Activated T-cell treated with anti-CD3 and anti-CD28 coated beads, Interleukin-2, amount 50 U/mL, for 72 hours (primary cell): ENCODE measurements at places on chromosomes 6 and 20. TPM values are rescaled to one million over a fixed set of nuclear protein-coding genes. Genes with fewer than 3 reads are reported as not detected.

DNA sequence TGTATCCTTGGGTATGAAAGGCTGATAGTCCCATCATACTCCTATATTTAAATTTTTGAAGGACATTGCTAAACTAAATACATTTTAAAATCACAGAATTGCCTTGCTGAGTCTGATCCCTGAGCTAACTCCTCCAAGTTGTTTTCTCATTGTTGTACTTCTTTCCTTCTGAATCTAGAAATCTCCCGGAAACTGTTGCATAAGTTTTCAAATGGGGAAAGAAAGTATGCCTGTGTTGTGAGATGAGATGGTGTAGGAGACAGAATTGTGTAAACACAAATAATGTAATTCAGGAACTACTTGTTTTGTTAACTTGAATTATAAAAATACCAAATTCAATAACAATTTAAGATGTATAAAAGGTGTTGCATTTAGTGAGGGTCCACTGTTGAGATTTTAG, 7.3 kb downstream of the PNRC1 start:
- no peak for DNase-seq

DNA sequence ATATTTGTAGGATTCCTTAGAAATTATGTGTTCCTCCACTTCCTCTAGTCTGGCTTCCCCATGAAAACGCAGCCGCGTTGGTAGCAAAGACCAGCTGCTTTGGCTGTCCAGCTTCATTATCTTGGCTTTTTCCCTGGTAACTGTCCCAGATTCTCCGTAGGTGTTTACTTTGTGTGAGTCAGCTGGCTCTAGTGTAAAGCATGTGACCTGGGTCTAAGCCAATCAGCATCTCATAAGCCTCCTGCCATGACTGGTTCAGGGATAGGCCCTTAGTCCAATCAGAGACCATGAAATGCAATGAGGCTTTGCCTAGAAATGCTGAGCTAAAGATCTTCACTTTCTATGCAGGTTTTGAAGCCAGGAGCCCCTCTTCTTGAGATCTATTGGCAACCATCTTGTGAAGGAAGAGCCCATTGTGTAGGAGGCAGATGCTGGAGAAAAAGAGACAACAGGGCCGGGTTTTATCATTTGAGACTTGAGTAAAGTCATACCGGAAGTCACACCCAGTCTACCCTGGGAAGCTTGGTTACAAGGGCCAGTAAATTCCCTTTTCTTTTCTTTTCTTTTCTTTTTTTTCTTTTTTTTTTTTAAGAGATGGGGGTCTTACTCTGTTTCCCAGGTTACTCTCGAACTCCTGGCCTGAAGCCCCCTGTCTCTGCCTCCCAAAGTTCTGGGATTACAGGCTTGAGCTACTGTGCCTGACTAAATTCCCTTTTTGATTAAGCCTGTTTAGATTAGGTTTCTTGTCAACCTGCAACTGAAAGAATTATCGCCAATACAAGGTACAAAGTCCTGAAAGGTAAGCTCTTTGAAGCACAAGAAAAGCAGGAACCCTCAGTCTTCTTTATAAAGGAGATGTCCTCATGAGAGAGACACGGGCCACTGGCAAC, 256.5 kb upstream of the RREB1 start:
- no peak for DNase-seq

DNA sequence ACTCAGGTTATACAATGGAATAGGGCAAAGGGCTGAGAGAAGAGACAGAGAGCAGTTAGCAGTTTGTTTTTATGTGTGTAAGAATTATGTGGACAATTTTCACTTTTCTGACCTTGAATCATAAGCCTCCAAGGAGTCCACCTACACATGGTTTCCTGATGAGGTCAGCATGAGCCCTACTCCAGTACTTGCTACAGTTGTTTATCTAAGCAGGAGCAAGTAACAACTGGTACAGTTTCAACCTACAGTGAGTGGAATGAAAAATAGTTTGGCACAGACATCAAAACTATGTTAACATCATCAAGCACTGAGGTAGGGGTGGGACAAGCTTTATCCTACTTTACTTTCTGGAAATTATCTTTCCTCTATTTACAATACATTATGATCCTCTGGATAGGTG, 426.7 kb upstream of the ID4 start:
- DNase-seq: no peak

GRCh38 chr6:17505062-17505476, 95.0 kb upstream of the FAM8A1 start:
- DNase-seq: no peak

GRCh38 chr6:106637051-106637716, 7.8 kb downstream of the QRSL1 start:
- DNase-seq: no peak

GRCh38 chr6:89311853-89312531, 3.1 kb downstream of the GABRR2 start:
- no peak for DNase-seq

The PROCR gene
- total RNA-seq: 1.7 TPM

The CST1 gene
- not detected for total RNA-seq

The PXDC1 gene
- 7.2 TPM for total RNA-seq

DNA sequence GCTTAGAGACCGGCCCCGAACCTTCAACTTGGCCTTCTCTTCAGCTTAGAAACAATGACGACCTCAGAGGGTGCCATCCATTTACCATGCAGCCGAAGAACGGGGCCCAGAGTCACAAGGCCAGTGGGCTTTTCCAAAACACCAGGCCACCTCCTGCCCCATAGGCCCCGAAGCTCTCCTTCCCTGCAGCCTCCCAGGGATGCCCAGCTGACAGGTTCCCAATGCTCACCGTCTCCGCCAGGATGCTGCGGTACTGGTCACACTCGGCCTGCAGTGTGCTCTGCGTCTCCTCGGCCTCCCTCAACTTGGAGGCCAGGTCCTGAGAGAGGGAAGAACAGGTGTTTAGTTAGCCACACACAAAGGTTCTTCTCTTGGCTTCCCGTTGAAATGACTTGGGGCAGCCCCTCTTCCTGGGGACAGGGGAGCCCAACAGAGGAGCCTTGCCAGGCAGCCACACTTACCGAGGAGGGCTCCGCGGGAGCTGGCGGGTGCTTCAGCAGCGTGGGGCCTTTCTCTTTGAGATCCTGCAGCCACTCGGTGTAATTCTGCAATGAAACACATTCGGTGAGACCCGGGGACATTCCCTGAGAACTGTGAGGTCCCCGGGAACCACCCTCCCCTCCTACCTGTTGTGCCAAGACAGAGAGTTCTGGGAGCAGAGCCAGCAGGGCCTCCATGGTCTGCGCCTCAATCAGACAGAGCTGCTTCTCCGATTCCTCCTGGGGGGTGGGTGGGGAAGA, 51.5 kb downstream of the DSTN start:
- no peak for DNase-seq

The IRF4 gene
- total RNA-seq: 602 TPM

The PREX1 gene
- 112 TPM for total RNA-seq

DNA sequence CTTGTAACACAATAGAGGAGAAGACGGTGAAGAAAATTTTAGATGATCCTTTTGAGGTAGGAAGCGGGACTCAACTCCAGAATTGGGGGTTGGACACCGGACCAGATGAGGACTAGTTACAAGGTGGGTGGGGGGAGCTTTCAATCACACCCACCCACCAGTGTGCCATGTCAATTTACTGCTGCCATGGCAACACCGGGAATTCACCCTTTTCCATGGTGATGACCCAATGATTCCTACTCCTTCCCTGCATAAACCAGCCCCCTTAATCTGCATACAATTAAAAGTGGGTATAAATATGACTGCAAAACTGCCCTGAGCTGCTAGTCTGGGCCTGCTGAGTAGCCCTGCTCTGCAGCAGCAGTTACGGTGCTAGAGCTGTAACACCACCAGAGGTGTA, 14.7 kb downstream of the RAD21L1 start:
- DNase-seq: no peak

The MCCD1 gene
- not detected for total RNA-seq

The SMOC2 gene
- not detected for total RNA-seq

GRCh38 chr6:149130508-149130907, 187.0 kb upstream of the TAB2 start:
- DNase-seq: no peak

The RBM24 gene
- not detected for total RNA-seq

GRCh38 chr6:160417146-160417545, 69.0 kb downstream of the SLC22A3 start:
- no peak for DNase-seq

- DNase-seq: no peak
Observed at GRCh38 chr6:12062605-12063004, 50.5 kb downstream of the HIVEP1 start.

DNA sequence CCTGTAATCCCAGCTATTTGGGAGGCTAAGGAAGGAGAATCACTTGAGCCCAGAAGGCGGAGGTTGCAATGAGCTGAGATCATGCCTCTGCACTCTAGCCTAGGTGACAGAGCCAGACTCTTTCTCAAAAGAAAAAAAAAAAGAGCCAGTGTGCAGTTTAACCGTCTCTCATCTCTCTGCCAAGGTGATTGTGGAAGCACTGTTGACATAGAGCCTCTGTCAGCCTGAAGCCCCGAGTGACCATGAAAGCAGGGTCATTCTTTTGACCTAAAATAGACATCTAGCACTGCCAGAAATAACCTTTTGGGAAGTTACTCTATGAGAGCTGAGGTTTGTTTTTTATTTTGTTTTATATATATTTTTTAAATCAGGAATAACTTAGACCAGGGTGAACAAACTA, 7.4 kb downstream of the DEFB127 start:
- no peak for DNase-seq
